Upper lobe of left lung (tissue), 6 donors: ENCODE measurements at places on chromosomes 13 and 19. TPM values are rescaled to one million over a fixed set of nuclear protein-coding genes. Genes with fewer than 3 reads are reported as not detected.

ARRDC5 gene
- total RNA-seq = not detected

DNA sequence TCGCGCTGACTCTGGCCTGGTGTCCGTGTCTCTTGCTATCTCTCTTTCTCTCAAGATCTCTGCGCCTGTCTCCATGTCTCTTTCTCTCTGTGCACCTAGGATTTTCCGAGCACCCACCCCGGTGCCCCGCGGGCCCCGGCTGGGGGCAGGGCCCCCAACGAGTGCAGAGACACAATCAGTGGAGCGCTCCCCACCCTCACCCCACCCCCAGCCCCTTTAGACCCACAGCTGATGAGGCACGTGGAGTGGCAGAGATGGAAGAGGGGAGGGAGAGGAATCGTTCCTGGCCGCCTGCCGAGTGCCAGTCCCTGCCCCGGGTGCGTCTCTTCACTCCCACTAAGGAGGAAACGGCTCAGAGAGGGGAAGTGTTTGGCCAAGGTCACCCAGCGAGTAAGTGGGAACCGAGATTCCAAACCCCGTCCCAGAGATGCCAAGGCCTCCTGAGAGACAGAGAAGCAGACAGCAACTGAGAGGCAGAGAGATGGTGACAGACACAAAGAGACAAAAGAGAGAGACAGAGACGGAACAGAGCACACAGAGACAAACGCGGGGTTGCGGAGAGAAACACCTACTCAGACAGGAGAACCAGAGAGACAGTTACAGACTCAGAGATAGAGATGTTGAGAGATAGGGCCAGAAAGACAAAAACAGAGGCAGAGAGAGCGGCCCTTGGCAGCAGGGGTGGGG lies 626 bp upstream of the BCL3 start:
- peak overlapping the region; percentile 75 for H3K4me3 ChIP-seq
- H3K27ac ChIP-seq = peak overlapping the region; percentile 98
- H3K27me3 ChIP-seq = no peaks in the 10 kb centered on the region
- H3K4me1 ChIP-seq = peaks cover 92% of the 10 kb centered on the region

GRCh38 chr13:93025984-93026383 lies 200.6 kb upstream of the GPC6 start:
- no peak overlapping the region for H3K4me3 ChIP-seq
- H3K4me1 ChIP-seq = no peaks in the 10 kb centered on the region
- no peak overlapping the region for H3K27ac ChIP-seq
- H3K36me3 ChIP-seq = no peaks in the 10 kb centered on the region
- H3K27me3 ChIP-seq = no peaks in the 10 kb centered on the region

TYROBP gene
- total RNA-seq = 532 TPM

- no peaks in the 10 kb centered on the region for H3K27me3 ChIP-seq
- H3K4me3 ChIP-seq = no peak overlapping the region
- no peaks in the 10 kb centered on the region for H3K36me3 ChIP-seq
- DNase-seq = no peak
Measured at GRCh38 chr13:30850867-30851211, 55.2 kb upstream of the MEDAG start.

GRCh38 chr13:46717275-46717674 lies 79.7 kb downstream of the ESD start:
- no peak overlapping the region for H3K4me3 ChIP-seq
- no peak overlapping the region for H3K27ac ChIP-seq
- no peaks in the 10 kb centered on the region for H3K27me3 ChIP-seq
- H3K4me1 ChIP-seq = peaks cover 11% of the 10 kb centered on the region
- peaks cover 3% of the 10 kb centered on the region for H3K36me3 ChIP-seq

CCDC8 gene
- total RNA-seq = 10.5 TPM

PSG6 gene
- total RNA-seq = not detected

DNA sequence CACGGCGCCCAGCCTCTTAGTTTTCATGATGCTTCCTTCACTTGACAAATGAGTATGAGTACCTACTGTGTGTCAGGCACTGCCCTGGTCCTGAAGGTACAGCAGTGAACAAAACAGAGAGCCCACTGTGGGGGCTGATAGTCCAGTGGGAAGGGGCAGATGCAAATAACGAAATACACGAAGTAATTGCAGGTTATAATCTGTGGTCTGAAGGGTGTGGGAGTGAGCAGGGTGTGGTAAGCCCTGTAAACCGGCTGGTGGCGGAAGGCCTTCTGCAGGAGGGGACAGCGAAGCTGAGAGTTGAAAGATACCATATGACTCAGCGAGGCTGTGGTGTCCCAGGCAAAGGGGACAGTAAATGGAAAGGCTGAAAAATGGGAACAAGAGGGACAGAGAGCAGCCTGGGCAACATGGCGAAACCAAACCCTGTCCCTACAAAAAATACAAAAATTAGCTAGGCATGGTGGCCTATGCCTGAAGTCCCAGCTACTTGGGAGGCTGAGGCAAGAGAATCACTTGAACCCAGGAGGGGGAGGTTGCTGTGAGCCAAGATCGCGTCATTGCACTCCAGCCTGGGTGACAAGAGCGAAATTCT lies 60.5 kb downstream of the MAP4K1 start:
- H3K27ac ChIP-seq = no peak overlapping the region
- no peak overlapping the region for H3K4me3 ChIP-seq
- H3K4me1 ChIP-seq = no peaks in the 10 kb centered on the region
- no peak for DNase-seq
- no peaks in the 10 kb centered on the region for H3K36me3 ChIP-seq

KIR2DL3 gene
- not detected for total RNA-seq

DNA sequence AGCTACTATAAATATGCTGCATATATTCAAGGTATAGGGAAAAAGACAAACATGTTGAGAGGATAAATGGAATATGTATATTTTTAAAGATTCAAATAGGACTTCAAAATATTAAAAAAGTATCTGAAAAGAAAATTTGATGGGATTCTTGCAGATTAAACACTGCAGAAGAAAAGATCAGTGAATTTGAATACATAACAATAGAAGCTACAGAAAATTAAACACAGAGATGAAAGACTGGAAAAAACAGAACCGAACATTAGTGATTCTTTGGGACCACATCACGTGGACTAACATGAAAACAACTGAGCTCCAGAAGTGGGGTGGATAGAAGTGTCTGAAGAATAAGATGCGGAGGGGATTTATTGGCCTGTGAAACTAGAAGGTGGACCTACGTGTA lies 217.2 kb downstream of the RFC3 start:
- H3K27me3 ChIP-seq = no peaks in the 10 kb centered on the region
- H3K27ac ChIP-seq = no peak overlapping the region
- no peaks in the 10 kb centered on the region for H3K36me3 ChIP-seq
- no peaks in the 10 kb centered on the region for H3K4me1 ChIP-seq

DNA sequence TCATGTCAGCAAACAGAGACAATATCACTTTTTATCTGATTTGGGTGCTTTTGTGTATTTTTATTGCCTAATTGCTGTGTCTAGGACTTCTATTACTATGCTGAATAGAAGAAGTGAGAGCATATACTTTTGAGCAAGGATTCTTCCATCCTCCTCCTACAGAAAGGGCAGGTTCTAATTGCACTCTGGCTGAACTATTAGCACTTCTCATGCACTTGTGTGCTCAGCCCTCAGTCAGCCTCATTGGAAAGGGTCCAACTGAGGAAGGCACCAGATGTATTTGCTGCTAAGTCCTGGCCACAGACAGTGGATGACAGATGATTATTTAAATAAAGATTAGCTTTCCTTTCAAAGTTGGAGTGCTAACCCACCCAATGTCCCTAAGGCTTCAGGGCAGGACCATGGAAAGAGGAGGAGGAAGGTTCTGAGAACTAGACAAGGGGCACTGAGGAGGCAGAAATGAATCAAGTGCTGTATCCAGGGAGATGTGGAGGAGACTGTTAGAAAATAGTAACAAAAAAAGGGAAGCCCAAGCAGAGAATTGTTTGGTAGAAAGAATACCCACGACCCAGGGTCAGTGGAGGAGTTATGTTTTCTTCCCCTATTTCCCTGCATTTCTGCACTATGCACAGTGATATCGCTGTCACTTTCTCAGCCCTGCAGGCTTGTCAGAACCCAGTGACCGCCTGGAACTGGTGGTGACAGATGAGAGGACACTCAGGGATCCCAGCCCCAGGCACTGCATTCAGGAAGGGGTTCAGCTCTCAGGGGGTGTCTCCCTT lies 8.0 kb downstream of the LILRB4 start:
- no peak for DNase-seq
- no peaks in the 10 kb centered on the region for H3K4me1 ChIP-seq
- H3K4me3 ChIP-seq = no peak overlapping the region
